ENCODE measurements at places on chromosomes 7 and 10. TPM values are rescaled to one million over a fixed set of nuclear protein-coding genes. Genes with fewer than 3 reads are reported as not detected.

- no peak for DNase-seq
Observed at GRCh38 chr7:11473807-11474424, 358.1 kb downstream of the THSD7A start.

- no peak for DNase-seq
Observed at GRCh38 chr10:15588635-15589508, 130.8 kb downstream of the ITGA8 start.

- no peak for DNase-seq
Observed at GRCh38 chr7:5248201-5248885, 34.4 kb upstream of the SLC29A4 start.

GRCh38 chr7:102811942-102812678 is 63.3 kb downstream of the FAM185A start:
- DNase-seq = no peak

- DNase-seq = peak; percentile 56
Observed at GRCh38 chr10:69456880-69457693, 5.8 kb downstream of the TSPAN15 start.

The NDUFA5 gene
- total RNA-seq = 71.9 TPM

- peak; percentile 64 for DNase-seq
Observed at GRCh38 chr7:7183061-7183837, 905 bp downstream of the C1GALT1 start.

Measured in MCF 10A (cell line).